ENCODE measurements at places on chromosomes 7 and 10. TPM values are rescaled to one million over a fixed set of nuclear protein-coding genes. Genes with fewer than 3 reads are reported as not detected.

DNA sequence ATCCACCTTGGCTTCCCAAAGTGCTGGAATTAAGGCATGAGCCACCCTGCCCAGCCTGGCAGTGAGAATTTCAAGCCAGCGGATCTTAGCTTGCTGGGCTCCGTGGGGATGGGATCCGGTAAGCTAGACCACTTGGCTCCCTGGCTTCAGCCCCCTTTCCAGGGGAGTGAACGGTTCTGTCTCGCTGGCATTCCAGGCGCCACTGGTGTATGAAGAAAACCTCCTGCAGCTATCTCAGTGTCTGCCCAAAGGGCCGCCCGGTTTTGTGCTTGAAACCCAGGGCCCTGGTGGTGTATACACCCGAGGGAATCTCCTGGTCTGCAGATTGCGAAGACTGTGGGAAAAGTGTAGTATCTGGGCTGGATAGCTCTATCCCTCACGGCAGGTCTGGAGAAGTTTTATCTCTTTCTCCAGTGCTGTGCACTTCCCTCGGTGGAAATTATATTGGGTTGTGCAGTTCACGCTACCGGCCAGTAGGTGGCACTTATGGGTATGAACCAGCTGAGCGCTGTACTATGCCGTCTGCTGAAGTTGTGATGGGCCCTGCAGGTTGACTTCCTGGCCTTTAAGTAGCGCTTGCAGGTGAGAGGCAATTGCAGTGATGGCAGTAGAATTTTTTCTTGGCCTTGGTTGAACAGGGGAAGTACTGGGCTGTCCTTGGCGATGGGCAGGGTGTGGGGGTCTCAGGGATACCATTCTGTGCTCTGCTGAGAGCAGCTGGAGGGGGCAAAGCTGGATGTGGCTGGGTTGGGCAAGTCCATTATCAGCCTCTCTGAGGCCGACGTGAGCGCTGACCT, 138.0 kb upstream of the MTPN start:
- no peaks in the 10 kb centered on the region for H3K27me3 ChIP-seq
- no peak overlapping the region for H3K27ac ChIP-seq
- no peaks in the 10 kb centered on the region for H3K4me1 ChIP-seq
- H3K4me3 ChIP-seq: no peak overlapping the region
- DNase-seq: peak; percentile 59

DNA sequence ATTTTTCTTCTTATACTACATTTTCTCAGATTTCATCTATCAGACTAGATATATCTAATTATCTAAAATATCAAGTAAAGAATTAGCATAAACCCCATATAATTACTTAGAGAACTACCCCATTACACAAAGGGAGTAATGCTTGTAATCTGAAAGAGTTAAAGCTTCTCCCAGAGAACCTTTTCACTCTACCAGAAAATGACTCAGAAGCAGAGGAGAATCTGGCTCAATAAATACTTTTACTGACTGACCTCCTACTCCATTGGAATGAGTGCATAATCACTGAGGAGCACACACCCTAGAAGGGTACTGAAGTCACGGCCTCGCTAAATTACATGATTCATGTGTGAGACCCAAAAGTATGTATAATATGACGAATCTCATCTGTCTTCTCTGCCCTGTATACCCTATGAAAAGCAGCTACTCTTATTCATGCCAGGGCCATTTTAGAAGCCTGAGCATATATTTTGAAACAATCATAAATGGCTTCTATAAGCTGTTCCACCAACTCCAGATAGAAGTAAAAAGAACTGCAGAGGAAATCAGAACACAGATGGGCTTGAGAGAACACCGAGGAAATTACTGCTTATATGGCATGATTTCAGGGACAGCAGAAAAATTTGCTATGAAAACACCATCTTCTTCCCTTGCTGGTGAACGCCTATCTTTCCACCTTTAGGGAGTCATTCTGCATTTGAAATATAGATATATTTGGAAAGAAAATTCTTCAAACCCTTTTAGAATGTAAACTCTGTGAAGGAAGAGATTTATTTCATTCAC, 32.7 kb downstream of the DNMBP start:
- H3K4me1 ChIP-seq: no peaks in the 10 kb centered on the region
- no peaks in the 10 kb centered on the region for H3K36me3 ChIP-seq
- no peaks in the 10 kb centered on the region for H3K27me3 ChIP-seq

DNA sequence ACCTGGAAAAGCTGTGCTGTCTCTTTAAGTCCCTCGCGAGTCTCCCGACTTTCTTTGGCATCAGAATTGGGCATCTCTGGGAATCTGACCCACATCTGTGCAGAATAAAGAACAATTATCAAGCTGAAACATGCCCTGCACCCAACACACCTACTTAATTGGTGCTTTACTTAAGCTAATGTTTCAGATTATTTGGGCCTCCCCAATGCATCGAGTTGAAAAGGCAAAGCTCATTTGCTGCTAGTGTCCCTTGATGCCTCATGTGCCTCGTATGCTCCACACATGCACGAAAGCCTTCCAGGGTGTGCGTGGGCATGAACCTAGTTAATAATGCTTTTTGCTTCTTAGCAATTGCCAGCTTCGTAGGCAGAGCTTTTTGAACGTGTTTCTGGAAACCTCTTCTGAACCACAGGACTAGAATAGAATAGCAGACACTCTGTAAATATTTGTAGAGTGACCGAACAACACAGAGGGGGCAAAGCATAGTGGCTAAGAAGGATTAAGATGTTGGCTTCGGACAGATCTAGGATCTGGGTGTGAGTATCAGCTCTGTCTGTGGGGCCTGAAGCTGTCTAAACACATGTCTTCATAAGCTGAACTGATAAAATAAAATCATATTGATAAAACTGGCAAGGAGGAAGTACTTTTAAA, 26.7 kb upstream of the FGFR2 start:
- no peaks in the 10 kb centered on the region for H3K36me3 ChIP-seq
- no peak overlapping the region for H3K27ac ChIP-seq
- H3K27me3 ChIP-seq: no peaks in the 10 kb centered on the region
- no peak for DNase-seq

FAM241B gene
- 5.4 TPM for total RNA-seq
